Activated T-helper 9 cell treated with anti-CD3 and anti-CD28 coated beads, Interleukin-2, amount 50 U/mL, for 16 hours (primary cell): ENCODE measurements at places on chromosomes 2 and 18.

- DNase-seq = no peak
These were observed 123.5 kb downstream of the CABLES1 start for GRCh38 chr18:23258566-23259469.

DNA sequence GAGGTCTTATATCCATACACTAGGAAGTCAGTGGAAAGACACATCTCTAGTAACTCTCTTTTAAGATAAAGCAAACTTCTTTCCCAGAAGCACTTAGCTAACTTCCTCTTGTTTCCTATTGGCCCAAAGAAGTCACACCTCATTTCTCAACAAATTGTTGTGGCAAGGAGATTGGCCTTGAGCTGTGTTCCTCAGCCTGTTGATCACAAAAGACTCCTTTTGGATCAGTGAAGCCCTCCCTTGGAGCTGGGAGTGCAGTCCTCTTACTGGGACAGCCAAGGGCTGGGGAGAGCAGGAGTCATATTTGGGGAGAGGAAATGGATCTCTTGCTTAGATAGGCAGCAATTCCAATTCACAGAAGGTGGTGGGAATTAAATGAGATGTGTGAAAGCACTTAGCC is 51.2 kb upstream of the DAPL1 start:
- DNase-seq = no peak

DNA sequence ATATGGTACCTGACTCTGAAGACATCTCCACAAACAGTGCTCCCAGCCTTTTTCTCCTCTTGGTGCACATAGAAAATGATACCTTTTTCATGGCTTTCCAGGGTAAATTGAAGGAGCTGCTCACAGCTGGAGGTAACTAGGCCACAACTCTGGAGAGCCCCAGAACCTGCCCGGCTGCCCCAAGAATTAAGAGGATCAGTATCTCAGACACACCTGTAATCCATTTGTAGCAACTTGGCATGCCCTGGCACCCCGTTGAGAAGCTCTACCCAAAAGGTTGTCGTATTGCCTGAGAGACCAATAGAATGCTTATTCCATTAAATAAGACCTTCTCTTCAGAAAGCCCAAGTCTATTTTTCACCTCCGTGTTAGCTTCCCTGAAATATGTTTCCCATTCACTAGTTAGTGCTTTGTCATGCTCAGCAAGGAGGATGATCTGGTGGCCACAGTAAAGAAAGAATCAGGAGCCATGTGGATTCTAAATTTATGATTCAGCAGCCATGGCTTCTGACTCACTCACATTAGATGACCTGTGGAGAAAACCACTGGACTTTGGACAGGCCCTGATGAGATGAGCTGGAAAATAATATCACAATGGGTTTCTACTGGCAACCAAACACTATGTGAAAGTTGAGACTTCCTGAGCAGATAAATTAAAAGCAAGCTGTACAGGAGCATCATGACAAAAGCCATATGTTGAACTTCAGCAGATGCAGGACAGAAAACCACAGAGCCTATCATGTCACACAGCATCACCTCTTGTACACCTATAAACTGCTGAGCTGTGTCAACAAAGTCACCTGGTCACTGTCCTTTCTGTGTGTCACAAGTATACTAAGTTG is 253.3 kb upstream of the OSR1 start:
- no peak for DNase-seq

DNA sequence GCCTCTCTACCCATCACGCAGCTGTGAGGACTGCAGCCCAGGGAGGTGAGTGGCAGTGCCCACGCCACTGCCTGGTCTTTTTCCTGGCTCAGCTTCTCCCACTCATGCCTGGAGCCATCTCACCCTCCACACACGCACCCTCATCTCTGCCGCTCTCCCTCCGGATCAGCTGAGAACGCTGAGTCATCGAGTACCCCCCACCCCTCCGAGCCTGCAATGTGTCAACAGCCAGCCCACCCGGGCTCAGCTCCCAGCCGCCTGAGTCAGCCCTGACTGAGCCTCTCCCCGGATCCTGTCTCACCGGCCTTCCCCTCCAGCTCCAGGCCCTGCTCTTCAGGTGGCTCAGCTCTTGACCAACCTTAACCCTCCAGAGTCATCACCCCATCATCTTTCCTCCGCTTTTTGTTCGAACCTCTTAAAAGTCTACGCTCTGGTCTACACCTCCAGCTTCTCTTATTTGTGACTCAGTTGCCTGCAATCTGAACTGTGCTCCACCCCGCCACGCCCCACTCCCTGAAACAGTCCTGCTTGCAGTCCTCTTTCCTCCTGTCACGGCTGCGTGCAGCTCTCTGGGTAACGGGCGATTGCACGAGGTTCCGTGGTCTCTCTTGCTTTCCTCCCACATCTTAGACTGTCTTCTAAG is 94.4 kb upstream of the ASAP2 start:
- DNase-seq = no peak

DNA sequence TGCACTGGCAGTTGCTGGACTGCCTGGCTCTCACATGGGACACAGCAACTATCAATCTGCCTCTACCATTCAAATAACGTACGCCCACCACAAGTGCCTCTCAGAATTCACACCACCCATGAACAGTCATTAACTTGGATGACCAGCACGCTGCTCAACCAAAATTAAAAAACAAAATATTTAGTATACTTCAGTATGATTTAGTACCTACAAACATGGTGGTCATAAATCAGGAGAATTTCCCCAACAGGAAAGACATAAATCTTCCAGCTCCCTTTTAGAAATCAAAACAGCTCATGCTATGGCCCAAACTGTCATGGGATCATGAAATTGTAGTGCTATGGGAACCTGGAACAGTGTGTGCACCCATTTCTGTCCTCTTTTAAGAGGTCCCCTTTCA is 317.4 kb upstream of the ETAA1 start:
- DNase-seq = no peak

- DNase-seq = no peak
These were observed 28.2 kb upstream of the CYRIA start for GRCh38 chr2:16693854-16694253.

DNA sequence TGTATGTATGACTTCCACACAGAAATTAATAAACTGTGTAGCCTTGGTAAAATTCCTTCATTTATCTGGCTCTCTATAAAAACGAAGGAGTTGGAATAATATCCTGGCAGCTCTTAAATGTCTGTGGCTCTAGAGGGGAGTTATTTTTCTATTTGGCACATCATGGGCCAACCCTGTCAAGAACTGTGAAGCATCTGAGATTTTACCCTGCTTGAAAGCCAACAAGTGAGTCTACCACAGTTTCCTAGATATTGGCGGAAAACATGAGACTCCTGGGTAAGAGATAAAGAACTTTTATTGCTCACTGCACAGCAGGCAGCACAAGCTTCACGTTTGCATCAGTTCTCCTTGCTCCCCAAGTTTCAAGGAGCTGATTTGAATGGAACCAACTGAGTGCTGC is 346.7 kb upstream of the CYRIA start:
- DNase-seq = no peak

- no peak for DNase-seq
These were observed 55.9 kb upstream of the MAP3K20 start for GRCh38 chr2:173019755-173020154.

- DNase-seq = no peak
These were observed 23.7 kb upstream of the ACKR3 start for GRCh38 chr2:236545814-236546480.

- DNase-seq = no peak
These were observed 50.2 kb upstream of the DTNA start for GRCh38 chr18:34659579-34660517.

DNA sequence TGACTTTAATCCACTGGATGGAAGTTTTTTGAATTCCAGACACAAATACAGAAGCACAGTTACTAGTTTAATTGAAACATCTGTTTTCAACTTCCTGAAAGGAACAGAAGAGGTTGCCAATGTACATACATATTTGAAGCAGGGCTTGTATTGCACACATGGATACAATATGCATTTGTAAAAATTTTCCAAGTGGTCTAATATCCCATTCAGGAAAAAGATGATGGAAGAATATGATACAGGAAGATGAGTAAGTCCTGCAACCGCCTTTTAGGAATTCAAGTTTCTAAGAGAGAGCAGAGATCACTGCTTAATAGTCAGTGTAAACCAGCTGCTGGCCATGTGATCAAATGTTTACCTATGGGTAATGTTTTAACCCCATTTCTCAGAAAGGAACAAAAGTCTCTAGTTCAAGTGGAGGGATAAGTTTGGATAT is 265.4 kb downstream of the TRIB2 start:
- no peak for DNase-seq

DNA sequence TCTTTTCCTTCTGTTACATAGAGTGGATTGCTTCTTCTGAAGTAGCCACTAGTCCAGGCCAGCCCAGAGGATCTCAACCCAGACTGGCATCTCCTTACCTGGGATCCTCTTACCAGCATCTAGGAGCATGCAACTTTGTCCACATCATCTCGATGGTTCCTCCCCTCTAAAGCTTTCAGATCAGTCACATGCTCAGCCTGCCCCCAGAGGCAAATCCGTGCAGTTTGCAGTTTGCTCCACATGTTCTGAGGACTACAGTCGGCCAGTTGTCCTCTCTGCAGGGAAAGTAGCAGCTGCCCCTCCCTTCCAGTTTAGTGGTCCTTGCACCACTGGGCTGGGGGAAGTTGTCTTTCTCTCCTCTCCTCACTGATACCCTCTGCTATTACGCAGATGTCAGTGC is 259.8 kb upstream of the APCDD1 start:
- DNase-seq = no peak

DNA sequence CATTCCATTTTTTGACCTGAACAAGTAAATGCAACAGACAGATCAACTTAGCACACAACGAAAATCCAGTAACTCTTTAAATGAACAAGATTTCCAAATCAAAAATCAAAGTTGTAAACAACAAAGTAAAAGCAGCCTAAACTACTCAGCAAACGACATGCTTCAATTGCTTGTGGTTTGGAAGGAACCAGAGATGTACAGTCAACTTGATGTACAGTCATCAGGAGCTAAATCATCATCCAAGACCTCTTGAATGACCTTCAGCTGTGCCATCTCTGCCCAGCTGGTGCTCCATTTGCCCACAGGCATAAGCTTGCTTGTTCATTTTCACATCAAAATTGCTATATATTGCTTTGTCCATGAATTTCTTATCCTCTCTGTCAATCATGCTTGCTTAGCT is 109.8 kb downstream of the UPP2 start:
- DNase-seq = no peak

DNA sequence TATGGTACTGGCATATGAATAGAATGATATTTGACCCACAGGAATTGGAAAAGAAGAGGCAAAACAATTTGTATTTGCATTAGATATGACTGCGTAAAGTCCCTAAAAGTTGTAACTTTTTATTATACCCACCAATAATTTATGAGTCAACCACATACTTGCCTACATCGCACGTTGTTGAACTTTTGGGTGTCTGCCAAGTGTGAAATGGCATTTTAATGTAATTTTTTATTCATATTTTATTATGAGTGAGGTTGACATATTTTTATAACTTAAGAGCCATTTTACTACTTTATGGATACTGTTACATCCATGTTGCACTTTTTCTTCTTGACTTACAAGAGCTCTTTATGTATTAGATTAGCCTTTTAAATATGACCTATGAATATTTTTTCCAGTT is 4.6 kb downstream of the DSC2 start:
- DNase-seq = no peak

- no peak for DNase-seq
These were observed 174.4 kb downstream of the RPIA start for GRCh38 chr2:88865801-88866371.

DNA sequence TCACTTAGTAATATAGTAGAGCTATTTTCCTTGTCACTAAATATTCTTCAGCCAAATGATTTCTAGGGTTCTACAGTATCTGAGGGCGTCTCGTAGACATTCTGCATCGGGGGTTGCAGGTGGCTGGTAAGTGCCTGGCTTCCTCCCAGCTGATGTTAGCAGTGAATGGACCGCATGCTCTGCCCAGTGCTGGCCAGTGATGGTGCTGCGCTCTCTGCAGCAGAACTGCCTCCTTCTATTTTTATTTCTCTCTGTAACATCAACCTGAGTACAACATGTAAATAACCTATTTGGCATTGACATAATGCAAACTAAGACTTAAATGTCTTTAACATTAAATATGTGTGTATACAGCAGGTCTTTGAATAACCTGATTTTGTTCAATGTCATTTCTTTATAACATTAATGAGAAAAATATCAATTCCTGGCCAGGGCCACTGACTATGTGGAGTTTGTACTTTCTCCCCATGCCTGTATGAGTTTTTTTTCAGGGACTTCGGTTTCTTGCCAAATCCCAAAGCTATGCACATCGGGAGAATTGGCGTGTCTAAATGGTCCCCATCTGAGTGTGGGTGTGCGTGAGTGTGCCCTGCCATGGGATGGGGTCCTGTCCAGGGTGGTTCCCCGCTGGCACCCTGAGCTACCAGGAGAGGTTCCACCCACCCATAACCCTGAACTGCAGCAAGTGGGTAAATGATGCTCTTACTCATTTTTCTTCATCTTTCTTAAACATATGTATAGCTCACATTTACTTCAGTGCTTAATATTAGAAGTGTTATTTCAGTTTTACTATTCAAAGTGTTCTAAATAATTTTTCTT is 278.2 kb upstream of the EPAS1 start:
- DNase-seq = no peak

DNA sequence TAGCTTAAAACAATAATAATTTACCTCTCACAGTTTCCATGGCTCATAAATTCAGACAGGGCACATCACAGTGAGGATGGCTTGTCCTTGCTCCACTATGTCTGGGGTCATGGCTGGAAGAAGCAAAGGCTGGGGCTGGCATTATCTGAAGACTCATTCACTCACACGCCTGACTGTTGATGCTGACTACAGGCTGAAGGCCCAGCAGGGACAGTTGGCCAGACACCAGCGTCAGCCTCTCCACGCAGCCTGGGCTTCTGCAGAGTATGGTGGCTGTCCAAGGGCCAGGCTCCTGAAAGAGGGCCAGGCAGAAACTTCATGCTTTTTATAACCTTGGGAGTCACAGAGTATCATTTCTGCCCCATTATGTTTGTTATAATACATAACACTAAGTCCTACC is 33.4 kb downstream of the YPEL5 start:
- DNase-seq = no peak

DNA sequence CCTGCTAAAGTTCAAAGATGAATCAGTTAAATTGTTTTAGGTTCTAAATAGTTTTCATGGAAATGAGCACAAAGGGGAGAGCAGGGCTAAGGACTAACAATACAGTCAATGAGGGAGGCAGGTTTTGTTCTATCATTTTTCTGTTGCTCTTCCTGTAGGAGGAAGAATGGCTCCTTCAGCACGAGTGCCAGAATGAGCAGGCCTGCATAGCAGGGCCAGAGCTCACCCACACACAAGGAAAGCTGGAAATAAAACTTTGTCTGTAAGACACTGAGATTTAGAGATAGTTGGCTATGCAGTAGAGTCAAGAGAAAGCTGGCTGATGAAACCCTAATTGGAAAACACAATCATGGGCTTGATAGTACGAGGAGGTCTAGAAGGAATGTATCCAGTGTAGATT is 313.3 kb downstream of the MBD2 start:
- no peak for DNase-seq

DNA sequence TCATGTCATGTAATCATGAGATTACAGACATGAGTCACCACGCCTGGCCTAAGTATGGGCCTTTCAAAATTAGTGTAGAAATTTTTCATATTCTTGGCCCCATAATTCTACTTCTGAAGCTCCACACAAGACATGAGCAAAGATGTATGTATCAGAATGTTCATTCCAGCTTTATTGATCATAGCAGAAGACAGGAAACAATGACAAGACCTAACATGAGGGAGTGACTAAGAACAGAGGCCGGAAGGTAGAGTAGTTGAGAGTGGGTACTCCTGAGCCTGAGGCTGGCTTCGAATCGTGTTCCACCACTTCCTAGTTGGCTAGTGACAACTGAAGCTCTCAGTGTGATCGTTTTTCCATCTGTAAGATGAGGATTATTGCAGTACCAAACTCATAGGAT is 89.3 kb downstream of the ARMC9 start:
- DNase-seq = no peak

GRCh38 chr2:235600406-235600805 is 106.6 kb downstream of the AGAP1 start:
- no peak for DNase-seq
